Stimulated activated CD4-positive, alpha-beta T cell treated with anti-CD3 and anti-CD28 coated beads, Interleukin-15, amount 100 ng/mL, for 1 hour (primary cell): ENCODE measurements at places on chromosomes 5 and 9.

GRCh38 chr5:59790376-59790775 lies 103.2 kb downstream of the PDE4D start:
- DNase-seq, result no peak

DNA sequence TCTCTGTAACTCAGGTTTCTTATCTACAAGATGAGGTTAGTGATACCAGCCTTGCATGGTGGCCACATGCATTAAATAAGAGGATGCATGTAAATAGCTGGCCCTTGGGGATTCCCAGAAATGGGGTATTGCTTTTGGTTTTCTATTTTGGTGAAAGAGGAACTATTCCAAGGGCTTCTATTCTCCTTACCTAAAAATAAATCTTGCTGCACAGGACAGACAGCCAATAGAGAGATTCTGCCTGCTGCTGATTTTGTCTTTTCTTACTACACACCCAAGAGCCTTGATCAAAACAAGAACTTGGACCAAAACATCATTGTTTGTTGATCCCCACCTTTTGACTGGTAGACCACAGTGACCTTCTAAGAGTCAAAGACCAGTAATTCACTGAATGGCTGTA lies 161.8 kb downstream of the PJA2 start:
- DNase-seq, result no peak

GRCh38 chr5:169860585-169860984 lies 119.7 kb downstream of the INSYN2B start:
- no peak for DNase-seq

DNA sequence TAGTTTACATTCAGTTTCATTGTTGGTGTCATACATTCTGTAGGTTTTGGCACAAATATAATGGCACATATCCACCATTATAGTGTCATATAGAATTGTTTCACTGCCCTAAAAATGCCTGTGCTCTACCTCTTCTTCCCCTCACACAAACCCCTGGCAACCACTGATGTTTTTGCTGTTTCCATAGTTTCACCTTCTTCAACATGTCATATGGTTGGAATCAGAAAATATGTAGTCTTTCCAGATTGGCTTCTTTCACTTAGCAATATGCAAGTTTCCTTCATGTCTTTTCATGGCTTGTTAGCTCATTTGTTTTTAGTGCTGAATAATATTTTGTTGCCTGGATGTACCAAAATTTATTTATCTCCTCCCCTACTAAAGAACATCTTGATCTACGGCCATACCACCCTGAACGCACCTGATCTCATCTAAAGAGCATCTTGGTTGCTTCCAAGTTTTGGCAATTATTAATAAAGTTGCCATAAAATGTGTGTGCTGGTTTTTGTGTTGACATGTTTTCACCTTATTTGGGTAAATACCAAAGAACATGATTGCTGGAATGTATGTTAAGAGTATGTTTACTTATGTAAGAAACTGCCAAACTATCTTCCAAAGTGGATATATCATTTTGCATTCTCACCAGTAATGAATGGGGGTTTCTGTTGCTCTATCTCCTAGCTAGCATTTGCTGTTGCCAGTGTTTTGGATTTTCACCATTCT lies 17.0 kb upstream of the CDK20 start:
- no peak for DNase-seq

- DNase-seq, result no peak
Measured at GRCh38 chr5:155307229-155307628, 293.7 kb downstream of the KIF4B start.

DNA sequence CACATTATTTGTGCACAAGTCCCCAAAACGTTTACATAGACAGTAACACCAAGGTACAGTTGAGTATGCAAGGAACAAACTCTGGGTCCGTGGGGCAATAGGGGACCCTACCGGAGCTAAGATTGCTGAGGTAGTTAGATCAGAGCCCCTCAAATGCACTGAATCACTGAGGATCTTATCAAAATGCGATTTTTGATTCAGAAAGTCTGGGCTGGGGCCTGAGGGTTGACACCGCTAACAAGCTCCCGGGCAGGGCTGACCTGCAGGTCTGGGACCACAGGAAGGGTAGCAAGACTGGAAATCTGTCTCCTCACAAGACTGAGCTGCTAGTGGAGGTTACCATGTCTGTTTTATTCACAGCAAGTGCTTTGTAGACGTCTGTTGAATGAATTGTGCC lies 1.8 kb upstream of the IL3 start:
- no peak for DNase-seq

- DNase-seq, result no peak
Measured at GRCh38 chr9:16341177-16341576, 529.3 kb downstream of the BNC2 start.

- no peak for DNase-seq
Measured at GRCh38 chr9:125604196-125604595, 102.8 kb downstream of the MAPKAP1 start.

- DNase-seq, result no peak
Measured at GRCh38 chr5:18378066-18378465, 743.8 kb downstream of the TAF11L14 start.

DNA sequence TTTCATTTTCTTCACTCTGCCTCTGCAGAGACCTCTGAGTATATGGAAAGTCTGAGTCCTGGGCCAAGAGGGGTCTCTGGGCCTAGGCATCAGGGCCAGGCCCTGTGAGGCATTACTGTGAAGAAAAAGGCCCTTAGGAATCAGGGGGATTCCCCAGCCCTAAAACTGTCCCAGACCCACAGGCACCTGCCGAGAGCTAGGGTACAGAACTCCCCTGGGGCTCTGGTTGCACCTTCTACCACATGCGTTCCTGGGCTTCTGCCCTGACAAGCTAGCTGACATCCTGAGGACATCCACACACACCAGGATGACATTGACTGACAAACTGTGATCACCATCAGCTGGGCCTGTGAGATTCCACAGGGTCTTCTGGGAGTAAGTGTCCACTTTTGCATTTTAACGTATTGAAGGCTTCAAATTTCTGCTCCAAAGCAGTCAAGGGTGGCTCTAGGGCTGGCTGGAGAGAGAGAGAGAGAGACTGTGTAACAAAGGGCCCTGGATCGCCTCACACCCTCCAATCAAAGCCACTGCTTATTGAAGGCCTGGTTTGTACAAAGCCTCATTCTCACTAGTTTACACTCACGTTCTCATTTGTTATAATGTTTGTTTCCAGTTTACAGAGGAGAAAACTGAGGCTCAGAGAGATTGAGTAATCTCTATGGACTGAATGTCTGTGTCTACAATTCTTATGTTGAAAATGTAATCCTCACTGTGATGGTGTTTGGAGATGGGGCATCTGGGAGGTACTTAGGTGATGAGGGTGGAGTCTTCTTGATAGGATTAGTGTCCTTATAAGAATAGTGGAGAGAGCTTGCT lies 45.1 kb downstream of the TGFBI start:
- no peak for DNase-seq

DNA sequence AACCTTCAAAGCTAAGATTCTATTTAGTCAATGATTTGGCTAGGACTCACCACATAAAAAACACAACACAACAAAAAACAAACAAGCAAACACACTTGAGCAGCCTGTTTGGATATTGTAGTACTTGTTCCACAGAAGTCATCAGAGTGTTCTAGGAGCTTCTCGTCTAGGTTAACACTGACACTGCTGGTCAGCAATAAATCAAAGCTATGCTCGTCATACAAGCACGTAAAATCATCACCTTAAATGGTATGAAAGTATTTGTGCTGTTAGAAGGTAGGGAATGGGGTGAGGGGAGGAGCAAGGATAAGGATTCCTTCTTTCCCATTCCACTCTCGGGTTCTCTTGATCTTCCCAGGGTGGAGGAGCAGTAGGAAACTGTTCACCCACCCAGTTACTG lies 88.0 kb downstream of the ARL15 start:
- DNase-seq, result no peak
